ENCODE measurements at places on chromosomes 3 and 15.
A peak's percentile ranks its signal among the peaks of the same experiment; 100 is the strongest.

GRCh38 chr3:152298393-152299248 lies 29.9 kb downstream of the MBNL1 start:
- peak; percentile 60 for DNase-seq

- DNase-seq = no peak
Observed at GRCh38 chr3:65889707-65890099, 149.0 kb downstream of the MAGI1 start.

GRCh38 chr15:90049030-90049429 lies 47.9 kb downstream of the ZNF710 start:
- DNase-seq = no peak

GRCh38 chr15:100559330-100559729 lies 30.6 kb upstream of the CERS3 start:
- no peak for DNase-seq

DNA sequence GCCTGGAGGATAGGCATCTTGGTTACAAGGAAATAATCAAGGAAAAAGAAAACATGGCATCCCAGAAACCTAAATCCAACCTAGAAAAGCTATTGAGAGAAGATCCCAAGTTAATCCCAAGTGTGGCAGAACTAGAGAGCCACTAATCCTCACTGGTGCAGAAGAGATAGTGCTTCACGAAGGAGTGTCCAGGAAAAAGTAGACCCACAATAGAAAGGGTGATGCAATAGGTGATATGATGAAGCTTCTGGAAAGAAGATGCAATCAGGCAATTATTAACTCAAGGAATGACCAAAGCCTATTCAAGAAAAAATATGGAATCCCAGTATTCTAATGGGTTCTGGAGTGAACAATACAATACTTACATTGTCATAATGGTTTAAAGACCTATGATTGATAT lies 95.2 kb downstream of the AQP9 start:
- DNase-seq = no peak

GRCh38 chr3:139774560-139775302 lies 97.0 kb upstream of the NMNAT3 start:
- no peak for DNase-seq

- no peak for DNase-seq
Observed at GRCh38 chr15:60697750-60698149, 218.8 kb upstream of the ICE2 start.

DNA sequence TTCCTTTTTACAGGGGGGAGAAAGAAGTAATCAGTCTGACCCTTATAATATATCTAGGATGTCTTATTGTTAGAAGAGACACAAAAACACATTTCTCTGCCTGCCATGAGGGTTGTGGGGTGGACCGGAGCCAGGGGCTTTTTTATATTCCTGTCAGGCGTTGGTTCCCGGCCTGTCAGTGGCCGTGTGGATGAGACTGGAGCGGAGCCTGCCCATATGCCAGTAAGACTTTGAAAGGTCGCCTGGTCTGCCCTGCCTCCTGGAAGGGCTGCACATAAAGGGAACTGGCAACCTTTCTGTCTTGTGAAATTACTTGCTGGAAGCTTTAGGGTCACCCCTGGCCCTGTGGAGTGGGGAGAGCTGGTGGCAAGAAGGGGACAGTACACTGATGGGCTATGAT lies 34.7 kb downstream of the MAP3K13 start:
- DNase-seq = no peak

DNA sequence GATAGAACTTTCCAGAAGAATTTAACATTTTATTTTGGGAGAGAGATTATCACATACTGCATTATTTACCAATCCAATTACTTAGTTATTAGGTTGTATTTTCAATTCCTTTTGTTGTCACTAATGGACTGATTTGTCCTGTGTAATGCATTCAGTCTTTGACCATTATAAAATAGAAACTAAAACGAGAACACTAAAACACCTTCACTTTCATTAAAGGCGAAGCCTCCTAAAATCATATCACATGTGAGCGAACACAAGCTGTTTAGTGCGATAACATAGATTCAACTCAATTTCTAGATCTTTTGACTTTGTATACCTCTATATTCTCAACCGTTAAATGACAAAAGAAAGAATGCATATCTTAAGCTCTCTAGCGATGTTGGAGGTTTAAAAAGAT lies 253.4 kb downstream of the VGLL3 start:
- DNase-seq = no peak

- no peak for DNase-seq
Observed at GRCh38 chr3:17357035-17357710, 385.3 kb downstream of the TBC1D5 start.

- DNase-seq = no peak
Observed at GRCh38 chr3:98530676-98531075, 1.1 kb upstream of the GPR15 start.

DNA sequence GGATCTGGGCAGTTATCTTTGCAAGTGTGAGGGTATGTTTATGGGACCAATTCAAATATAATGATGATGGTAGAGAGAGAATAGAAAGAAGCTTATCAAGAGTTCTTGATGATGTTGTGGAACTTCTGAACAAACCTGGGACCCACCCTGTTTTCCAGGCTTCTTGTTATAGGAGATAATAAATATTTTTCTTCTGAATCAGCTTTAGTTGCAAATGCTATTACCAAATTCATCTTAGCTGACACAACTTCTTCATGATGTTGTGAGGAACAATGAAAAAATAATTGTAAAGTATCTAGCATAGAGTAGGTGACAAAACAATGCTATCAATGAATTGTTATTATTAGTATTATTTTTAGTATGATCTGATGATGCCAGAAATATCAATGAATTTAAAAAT lies 43.5 kb upstream of the PTX3 start:
- no peak for DNase-seq

- no peak for DNase-seq
Observed at GRCh38 chr15:45183511-45183910, 4.3 kb downstream of the SHF start.

DNA sequence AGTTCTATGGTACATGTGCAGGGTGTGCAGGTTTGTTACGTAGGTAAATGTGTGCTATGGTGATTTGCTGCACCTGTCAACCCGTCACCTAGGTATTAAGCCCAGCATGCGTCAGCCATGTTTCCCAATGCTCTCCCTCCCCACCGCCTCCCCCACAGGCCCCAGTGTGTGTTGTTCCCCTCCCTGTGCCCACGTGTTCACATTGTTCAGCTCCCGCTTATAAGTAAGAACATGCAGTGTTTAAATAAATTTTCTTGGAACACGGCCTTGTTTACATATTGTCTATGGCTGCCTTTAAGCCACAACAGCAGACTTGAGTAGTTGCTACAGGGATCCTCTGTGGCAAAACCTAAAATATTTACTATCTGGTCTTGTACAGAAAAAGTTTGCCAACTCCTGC lies 41.3 kb upstream of the CORO2B start:
- no peak for DNase-seq

DNA sequence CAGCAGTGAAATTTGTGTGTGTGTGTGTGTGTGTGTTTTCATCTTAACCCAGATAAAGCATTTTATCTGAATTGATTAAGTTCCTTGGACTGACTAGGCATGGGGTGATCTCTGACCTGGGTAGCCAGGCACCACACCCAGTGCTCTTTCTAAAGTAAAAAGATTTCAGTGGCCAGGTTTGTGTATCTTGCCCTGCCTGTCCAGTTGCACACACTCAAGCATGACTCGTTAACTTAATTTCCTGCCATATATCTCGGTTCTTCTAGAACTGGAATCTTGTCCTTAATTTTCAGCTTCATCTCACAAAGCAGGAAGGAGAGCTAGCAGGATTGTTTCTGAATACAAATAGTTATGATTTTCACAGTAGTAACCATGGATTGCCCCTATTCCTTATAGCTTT lies 17.0 kb downstream of the TM4SF18 start:
- no peak for DNase-seq

DNA sequence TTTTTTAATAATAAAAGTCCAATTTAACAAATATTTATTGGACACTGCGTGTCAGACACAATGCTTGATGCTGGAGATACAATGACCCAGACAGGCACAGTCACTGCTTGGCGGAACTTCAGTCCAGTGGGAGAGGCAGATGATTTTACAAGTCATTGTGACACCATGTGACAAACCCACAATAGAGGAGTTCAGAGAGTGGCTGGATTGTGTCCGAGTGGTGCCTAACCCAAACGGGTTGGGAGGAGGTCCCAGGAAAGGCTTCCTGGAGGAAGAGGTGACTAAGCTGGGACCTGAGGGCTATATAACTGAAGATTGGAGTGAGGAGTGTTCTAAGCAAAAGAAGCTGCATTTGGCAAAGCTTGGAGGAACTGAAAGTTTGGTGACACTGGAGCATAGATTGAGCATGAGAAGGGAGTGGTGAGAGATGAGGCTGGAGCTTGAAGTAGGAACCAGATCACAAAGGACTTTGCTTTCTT lies 41.4 kb downstream of the CRTC3 start:
- DNase-seq = no peak

- DNase-seq = peak; percentile 7
Observed at GRCh38 chr3:73868688-73869315, 244.1 kb upstream of the PDZRN3 start.

DNA sequence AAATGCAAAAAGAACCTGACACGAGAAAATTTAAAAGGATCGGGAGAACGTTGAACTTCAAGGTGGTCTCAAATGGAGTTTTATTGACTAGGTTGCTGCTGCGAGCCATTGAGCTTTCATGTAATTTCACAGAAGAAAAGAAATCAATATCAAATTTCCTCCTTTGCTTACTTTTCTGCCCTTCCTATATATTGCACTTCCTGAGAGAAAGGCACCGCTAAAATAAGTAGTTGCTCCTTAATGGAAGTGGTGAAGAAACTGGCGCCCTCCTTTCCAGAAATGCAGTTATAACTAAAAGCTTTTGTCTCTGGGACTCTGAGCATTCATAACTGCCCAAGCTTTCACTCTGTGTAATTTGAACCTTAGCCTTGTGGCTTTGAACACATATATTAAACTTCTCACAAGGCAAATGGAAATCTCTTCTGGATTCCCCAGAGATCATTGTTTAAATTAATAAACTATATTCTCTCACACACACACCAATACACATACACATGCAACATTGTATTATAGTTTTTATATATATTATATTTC lies 13.4 kb downstream of the EID1 start:
- no peak for DNase-seq

DNA sequence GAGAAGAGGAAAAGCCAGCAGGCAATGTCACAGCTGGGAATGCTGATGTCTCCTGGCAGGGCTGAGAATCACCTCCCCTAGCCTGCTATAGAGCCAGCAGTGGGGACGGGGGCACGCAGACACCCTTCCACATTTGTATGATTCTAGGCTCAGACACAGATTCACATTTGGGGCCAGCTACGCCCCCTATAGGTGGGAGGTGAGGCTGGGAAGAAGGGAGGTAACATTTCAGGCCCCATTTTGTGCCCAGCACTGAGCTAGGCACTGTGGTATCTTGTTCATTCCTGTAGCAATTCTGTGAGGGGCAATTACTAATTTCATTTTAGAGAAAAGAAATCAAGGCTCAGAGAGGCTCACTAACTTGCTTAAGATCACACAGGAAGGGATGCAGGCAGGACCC lies 15.9 kb upstream of the ACAD9 start:
- DNase-seq = no peak

GRCh38 chr15:37143351-37143750 lies 43.0 kb upstream of the MEIS2 start:
- no peak for DNase-seq

DNA sequence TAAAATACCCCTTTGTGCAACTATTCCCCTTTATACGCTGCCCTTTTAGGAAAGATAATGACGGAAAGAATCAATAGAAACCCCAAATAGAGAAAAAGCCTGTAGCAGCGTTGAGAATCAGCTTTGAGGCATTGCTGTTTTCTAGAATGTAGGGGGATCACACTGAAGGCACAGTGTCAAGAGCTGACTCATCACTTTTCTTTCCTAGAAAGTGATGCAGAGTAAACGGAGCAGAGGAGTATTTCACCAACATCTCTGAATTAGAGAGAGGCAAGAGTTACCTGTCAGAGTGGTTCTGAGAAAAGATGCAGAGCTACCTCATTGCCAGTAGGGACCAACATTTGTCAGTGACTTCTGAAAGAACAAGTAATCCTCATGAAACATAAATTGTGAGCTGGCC lies 269.8 kb upstream of the TMC3 start:
- DNase-seq = no peak

DNA sequence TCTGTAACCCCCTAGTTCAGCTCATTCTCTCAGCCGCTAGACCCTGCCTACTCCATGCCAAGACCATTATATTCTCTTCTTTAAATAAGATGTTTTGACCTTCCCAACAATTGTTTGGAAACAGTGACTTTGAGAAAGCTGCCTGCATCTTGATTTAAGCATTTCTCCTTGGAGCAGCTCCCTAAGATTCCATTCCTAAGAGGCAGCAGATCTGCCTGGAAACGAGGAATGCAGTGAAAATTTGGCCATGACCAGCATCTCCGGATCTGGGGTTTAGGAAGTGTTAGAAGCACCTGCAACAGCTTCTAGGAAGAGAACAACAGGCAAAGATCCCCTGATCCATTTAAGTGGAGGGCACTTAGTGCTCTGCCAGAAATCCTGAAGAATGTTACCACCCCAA lies 235.7 kb downstream of the NTRK3 start:
- no peak for DNase-seq

DNA sequence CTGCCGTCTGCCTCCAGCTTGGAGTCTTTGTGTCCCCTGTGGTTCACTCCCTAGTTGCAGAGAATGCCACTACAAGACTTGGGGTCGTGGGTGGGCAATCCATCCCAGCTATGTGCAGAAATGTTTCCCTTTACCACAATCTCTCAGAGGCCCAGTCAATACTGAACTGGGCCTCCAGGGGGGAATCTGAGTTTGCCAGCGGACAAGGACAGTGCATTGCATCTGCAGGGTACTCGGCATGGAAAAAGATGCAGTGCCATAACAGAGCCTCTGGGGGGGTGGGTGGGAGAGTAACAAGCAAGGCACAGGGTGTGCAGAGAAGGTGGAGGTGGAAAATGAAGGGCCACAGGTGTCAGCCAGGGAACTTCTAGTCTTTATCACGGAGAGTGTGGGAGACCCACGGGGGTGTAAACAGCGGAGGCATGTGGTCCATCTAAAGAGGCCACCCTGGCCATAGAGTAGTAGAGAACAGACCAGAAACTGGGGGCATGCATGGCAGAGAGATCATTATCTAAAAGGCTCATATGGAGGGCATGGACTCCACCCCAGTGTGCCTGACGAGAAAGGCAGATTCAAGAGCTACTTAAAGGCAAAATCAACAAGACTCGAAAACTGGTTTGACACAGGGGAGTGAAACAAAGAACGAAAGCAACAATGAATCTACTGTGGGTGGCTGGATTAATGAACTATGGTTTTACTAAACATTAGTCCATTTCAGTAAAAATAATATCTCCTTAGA lies 182.4 kb downstream of the ANXA2 start:
- DNase-seq = no peak

- no peak for DNase-seq
Observed at GRCh38 chr3:151213881-151214280, 10.9 kb upstream of the GPR171 start.

DNA sequence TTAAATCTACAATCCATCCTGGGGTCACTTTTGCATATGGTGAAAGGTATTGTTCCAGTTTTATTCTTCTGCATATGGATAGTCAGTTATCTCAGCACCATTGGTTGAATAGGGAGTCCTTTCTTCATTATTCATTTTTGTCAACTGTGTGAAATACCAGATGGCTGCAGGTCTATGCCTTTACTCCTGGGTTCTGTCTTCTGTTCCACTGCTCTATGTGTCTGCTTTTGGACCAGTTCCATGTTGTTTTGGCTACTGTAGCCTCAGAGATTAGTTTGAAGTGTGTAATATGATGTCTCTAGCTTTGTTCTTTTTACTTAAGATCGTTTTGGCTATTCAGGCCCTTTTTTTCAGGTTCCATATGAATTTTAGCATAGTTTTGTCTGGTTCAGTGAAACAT lies 795.8 kb downstream of the OTOL1 start:
- no peak for DNase-seq
